ENCODE measurements at places on chromosomes 5 and 9.

DNA sequence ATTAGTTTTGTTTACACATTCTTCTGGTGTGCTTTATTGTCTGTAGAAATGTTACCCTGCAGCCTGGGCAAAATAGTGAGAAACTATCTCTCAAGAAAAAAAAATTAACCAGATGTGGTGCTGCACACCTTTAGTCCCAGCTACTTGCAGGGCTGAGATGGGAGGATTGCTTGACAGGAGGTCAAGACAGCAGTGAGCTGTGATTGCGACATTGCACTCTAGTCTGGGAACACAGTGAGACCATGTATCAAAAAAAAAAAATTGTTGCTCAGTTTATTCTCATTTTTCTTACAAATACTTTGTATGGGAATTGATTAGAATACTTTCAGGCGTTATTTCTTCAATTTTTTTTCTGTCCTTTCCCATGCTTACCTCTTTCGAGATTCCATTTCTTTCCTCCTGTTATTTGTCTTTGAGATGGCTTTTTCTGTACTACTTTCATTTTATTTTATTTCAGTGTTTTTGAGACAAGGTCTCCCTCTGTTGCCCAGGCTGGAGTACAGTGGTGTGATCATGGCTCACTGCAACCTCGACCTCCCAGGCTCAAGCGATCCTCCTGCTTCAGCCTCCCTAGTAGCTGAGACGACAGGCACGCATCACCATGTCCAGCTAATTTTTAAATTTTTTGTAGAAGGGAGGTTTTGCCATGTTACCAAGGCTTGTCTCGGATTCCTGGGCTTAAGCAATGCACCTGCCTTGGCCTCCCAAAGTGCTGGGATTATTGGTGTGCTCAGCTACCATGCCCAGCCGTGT lies 24.9 kb downstream of the TENT2 start:
- DNase-seq, result no peak
- no peak overlapping the region for H3K4me3 ChIP-seq
- H3K27ac ChIP-seq, result no peak overlapping the region

- no peaks in the 10 kb centered on the region for H3K27me3 ChIP-seq
- H3K27ac ChIP-seq, result no peak overlapping the region
- no peak overlapping the region for H3K4me3 ChIP-seq
- no peaks in the 10 kb centered on the region for H3K4me1 ChIP-seq
These were observed 958.5 kb downstream of the DTWD2 start for GRCh38 chr5:118029807-118030206.

DNA sequence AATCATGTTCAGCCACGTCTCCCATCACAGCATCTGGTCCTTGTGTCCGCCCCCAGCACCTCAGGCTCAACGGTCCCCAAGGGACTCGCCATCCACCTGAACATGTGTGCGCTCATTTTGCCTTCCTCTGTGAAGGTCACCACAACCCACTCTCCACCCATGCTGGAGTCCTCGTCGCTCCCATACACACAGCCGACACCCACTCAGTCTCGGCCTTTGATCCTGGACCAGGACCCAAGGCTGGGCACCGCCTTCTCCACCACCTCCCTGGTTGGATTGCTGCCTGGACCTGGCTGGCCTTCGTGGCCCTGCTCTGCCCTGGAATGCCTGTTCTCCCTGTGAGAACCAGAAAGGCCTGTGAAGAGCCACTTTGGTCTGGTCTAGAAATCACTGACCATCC lies 60.3 kb downstream of the UBE2QL1 start:
- no peak for DNase-seq
- H3K36me3 ChIP-seq, result no peaks in the 10 kb centered on the region
- H3K27me3 ChIP-seq, result no peaks in the 10 kb centered on the region
- H3K4me3 ChIP-seq, result no peak overlapping the region

GRCh38 chr5:74948031-74948546 lies 81.9 kb upstream of the FAM169A start:
- no peak overlapping the region for H3K27ac ChIP-seq
- no peak for DNase-seq
- no peaks in the 10 kb centered on the region for H3K36me3 ChIP-seq
- H3K4me1 ChIP-seq, result no peaks in the 10 kb centered on the region
- H3K4me3 ChIP-seq, result no peak overlapping the region

DNA sequence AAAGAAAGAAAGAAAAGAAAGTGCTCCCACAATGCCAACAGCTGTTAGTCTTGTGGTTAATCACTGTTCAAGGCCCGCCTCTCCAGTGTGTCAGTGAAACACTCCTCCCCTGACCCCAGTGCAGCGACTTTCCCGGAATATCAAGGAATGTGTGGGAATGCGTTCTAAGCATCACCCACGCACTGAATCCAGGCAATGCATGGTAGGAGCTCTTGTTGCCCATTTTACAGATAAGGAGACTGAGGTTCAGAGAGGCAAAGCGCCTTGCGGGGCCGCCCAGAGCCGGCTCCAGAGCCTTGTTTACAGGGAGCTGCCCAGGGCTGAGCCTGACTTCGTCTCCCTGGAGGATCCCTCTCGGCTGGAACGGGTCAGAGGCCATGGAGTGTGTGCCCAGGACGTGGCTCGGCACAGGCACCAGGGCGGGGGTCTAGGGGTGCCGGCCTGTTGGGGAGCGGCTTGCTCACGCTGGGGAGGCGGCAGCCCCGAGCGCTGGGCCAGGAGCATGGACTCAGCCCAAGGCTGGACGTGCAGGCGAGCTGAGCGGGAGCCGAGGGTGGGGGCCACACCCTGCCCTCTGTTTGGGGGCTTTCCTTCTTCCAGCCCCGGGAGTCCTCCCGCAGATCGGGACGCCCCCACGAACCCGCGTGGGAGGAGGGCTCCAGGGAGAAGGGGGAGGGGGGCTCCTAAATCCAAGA lies 823 bp downstream of the ST6GALNAC6 start:
- no peaks in the 10 kb centered on the region for H3K27me3 ChIP-seq
- peak overlapping the region; percentile 55 for H3K27ac ChIP-seq
- peak overlapping the region; percentile 89 for H3K4me3 ChIP-seq
- no peak for DNase-seq

GRCh38 chr5:112333331-112333781 lies 85.7 kb downstream of the EPB41L4A start:
- no peak overlapping the region for H3K4me3 ChIP-seq
- no peaks in the 10 kb centered on the region for H3K4me1 ChIP-seq
- H3K27ac ChIP-seq, result no peak overlapping the region
- H3K27me3 ChIP-seq, result no peaks in the 10 kb centered on the region
- H3K36me3 ChIP-seq, result no peaks in the 10 kb centered on the region

- no peak overlapping the region for H3K27ac ChIP-seq
- no peak overlapping the region for H3K4me3 ChIP-seq
- no peaks in the 10 kb centered on the region for H3K36me3 ChIP-seq
- H3K27me3 ChIP-seq, result no peaks in the 10 kb centered on the region
- no peak for DNase-seq
- no peaks in the 10 kb centered on the region for H3K4me1 ChIP-seq
These were observed 94.7 kb downstream of the GCNT1 start for GRCh38 chr9:76553680-76554079.

DNA sequence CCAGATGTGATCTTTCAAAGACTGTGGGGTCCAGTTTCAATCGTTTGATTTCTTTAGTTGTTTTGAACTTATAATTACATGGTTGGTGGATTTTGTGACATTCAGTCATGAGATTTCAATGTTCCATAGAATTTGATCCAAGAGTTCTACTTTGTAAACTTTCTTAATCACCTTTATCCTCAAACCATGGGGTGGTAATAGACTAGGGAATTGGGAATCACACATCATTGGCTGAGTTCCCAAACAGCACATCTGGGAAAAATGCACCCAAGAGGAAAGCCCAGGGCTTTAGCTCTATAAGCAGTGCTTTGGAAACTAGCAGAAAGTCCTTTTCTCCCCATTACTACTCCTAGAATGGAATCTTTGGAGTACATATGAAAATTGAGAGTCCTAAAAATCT lies 177.6 kb downstream of the NNT start:
- no peak overlapping the region for H3K4me3 ChIP-seq
- H3K27me3 ChIP-seq, result no peaks in the 10 kb centered on the region
- no peak for DNase-seq
- no peaks in the 10 kb centered on the region for H3K4me1 ChIP-seq

All from effector memory CD4-positive, alpha-beta T cell (primary cell).